ENCODE measurements at places on chromosomes 6 and 20.

GRCh38 chr6:55058682-55059081 lies 115.6 kb upstream of the HCRTR2 start:
- DNase-seq: no peak

- no peak for DNase-seq
Measured at GRCh38 chr20:10951904-10952303, 278.1 kb upstream of the JAG1 start.

DNA sequence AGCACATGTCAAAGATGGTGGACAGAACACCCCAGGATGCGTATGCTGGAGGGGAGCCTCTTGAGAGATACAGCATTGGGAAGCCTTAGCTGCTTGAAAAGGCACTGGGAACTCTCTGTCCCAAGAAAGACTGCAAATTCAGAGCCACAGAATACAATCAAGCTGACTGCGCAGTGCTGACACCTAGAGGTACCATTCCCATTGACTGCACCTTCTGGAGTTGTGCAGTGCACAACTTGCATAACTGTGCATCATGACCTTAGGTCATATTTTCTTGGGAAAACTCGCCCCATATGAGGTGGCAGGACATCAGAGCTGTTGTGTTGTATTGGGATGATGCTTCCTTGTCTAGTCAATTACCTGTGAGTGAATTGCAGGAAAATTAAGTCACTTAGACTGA lies 646.5 kb upstream of the NOX3 start:
- DNase-seq: no peak

DNA sequence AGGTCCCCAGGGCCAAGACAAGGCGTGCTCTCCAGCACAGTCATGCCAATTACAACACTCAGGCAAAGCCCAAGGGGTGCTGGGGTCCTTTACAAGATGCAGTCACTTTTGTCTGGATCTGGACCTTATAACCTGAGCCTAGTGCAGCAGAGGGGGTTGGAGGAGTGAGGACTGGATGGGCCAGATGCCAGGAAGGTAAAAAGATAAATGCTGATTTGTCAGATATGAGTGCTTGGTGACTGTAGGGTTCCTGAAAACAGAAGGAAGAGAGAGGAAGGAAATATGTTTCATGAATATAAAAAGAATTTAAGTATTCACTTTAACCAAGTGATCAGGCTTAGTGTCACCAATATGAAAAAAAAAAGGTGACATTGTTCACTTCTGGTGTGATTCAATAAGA lies 43.4 kb upstream of the TFAP2A start:
- DNase-seq: no peak

DNA sequence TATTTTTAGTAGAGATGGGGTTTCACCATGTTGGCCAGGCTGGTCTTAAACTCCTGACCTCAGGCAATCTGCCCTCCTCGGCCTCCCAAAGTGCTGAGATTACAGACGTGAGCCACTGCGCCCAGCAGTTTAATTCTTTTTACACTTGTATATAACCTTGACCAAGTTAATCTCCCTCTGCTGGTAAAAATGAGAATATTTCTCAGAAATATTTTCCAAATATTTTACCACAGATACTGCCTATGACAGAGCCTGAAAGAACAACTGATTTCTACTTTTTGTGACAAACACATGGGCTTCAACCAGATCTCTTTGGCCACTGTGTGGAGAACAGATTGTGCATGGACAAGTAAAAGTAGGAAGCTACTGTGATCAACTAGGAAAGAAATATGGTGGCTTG lies 21.2 kb upstream of the NHSL1 start:
- peak; percentile 55 for DNase-seq

DNA sequence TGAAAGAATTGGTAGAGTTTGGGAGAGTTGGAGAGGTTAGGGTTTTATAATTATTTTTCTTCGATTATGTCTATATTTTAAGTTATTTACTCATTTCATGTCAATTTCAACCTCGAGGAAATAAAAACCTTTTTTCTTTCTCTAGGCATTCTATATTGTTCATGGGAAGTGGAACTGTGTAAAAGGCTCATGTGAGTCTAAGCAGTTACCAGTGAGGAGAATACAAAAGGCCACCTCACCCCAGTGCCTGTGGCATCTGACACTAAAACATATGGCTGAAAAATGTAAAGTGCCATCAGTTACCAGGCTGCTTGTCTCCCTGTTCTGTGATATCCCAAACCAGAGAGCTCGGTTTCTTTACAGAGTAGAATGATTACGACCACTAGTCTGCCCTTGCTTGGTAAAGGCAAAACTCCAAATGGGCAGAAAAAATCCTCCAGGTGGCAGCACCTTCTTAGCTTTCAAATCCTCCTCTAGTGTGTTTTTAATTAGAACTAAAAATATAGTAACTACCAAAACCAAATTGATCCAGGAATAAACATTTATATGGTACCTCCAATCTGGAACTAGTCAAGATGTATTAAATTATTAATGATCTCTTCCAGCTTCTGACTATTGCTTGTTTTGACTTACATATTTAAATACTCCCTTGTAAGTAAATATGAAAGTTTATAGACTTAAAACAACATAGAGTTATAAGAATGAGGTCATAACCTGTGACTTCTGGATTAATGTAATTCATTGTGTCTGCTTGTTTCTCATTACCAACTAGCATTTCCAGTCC lies 122.6 kb upstream of the MCHR2 start:
- DNase-seq: peak; percentile 66

DNA sequence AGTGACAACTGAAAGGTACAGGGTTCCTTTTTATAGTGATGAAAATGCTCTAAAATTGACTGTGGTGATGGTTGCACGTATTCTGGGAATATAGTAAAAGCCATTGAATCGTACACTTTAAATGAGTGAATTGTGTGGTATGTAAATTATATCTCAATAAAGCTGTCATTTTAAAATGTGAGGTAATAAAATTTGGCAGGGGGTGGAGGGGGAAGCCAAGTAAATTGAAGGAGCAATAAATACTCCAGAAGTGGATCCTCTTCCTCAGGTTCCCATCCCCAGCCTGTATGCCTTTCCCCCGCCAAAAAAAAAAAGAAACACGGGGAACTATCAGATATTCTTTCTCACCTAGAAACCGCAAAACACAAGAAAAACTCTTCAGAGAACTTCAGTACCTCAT lies 161.4 kb downstream of the MTFR2 start:
- DNase-seq: no peak

DNA sequence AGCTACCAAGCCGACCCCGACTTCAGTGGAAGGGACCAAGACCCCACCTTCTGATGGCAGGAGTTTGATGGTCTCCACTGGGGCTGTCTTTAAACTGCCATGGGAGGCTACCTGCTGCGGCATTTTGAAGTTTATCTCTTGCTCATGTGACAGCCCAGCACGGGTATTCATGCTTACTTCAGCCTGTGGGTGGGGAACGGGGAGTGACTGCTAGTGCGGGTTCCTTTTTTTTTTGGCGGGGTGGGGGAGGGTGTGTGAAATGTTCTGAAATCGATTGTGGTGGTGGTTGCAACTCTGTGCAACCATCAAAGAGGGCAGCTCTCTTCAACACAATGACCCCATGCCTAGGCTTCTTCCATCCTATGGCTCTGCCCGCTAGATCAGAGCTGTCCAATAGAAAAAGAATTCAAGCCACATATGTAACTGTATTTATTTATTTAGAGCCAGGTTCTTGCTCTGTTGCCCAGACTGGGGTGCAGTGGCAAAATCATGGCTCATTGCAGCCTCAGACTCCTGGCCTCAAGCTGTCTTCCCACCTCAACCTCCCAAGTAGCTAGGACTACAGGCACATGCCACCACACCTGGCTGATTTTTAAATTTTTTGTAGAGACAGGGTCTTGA lies 53.7 kb downstream of the PPP1R16B start:
- peak; percentile 64 for DNase-seq

All from KBM-7 (cell line).